Smooth muscle cell of trachea (primary cell): ENCODE measurements at places on chromosomes 4 and X. TPM values are rescaled to one million over a fixed set of nuclear protein-coding genes. Genes with fewer than 3 reads are reported as not detected.

Gene GLRA2
- not detected in 2 replicates for total RNA-seq

Gene MAML3
- total RNA-seq: 2.3 TPM in 2 replicates

Gene TMPRSS11D
- total RNA-seq: under 0.01 TPM in 1 of 2 replicates, not detected in the other

Gene ALAS2
- not detected in 2 replicates for total RNA-seq

Gene COMMD8
- total RNA-seq: 25.6 and 43.5 TPM in 2 replicates
